ENCODE measurements at places on chromosomes 2 and 18.

DNA sequence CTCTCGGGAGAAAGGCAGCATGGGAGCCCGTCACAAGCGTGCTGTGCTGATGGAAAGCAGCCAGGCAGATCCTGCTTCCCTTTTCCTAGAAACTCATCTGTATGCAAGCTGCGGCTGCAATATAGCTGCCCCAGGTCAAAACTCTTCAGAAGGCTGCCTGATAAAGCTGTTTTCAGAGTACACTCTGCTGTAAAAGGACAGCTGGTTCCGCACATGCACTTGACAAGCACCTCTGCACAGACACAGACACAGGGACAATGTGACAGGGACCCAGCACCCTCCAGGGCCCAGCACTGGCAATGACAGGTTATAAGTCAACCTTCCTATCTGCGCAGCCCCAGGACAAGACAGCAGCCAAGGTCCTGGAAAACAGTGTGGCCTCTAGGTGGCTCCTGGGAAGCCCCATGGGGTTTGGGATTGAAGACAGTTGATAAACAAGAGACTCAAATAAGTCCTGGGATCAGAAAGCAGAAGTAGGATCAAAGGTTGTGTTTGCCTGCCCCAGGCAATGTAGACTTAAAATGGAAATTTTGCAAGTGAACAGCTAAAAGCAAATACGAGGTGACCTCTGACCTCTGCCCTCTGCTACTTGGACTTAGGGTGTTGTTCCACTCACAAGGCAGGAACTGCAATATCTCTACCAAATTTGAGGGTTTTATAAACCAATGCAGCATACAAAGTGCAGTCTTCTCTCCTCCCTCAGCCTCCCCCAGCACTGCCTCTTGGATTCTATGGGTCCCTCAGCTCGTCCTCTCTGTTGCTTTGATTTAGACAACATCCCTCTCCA is 16.9 kb downstream of the SLC66A2 start:
- DNase-seq: no peak

GRCh38 chr2:5538772-5539171 is 153.4 kb upstream of the SOX11 start:
- no peak for DNase-seq

DNA sequence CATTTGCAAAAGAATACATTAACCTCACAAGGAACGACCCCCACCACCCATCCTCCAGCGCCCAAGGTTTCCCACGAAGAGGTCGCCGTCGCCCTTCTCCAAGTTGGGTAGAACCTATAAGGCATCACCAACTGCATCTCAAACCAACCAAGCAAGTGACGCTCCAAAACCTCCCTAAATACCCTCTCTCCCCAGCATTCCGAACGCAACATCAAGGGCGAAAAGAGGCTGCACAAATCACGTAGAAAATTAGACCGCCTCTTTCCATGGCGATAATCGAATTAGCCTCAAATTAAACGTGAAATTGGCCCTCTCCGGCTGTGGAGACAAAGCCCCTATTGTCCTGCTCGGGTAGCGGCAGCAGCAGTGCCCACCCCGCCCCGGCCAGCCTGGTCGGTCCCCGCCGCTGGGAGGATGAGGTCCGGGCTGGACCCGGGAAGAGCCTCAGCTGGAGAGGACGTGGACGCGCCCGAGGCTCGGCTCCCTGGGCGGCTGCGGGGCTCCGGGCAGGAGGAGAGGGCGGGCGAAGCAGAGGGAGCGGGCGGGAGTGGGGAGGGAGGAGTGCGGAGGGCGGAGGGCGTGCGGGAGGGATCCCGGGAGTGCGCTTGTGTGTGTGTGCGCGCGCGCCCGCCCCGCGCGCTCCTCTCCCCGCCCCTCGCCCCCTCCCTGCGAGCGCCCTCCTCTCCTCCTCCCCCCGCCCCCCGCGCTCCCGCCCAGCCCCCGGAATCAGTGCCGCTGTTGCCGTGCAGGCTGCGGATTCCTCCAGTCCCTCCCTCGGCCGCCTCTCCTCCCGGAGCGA is at the start of gene SPTBN1:
Gene SPTBN1 (plus strand): TSS at position 765 of the 799 bp plus-strand sequence. CDS start 70,092 bp downstream, outside the sequence.
- peak; percentile 93 for DNase-seq

GRCh38 chr2:209424199-209424701 is 403 bp downstream of the MAP2 start:
- DNase-seq: peak; percentile 51

DNA sequence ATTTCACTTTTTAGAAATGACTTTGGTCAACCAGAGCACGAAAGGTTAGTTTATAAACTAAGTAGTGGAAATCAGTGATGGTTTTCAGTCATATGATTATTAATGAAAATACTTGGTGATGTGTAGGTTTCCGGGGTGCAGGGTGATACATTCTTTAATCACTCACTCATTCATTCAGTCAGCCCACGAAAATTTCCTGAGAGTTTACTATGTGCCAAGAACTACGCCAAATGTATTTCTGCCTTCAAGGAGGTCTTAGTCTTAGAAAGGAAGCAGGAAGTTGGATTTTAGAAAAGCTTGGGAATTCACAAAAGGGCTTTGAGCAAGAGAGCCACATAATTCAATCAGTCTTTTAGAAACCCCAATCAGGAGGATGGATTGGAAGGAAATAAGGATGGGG is 543.6 kb downstream of the PLCL1 start:
- no peak for DNase-seq

GRCh38 chr18:43442571-43442970 is 165.3 kb upstream of the SYT4 start:
- no peak for DNase-seq

DNA sequence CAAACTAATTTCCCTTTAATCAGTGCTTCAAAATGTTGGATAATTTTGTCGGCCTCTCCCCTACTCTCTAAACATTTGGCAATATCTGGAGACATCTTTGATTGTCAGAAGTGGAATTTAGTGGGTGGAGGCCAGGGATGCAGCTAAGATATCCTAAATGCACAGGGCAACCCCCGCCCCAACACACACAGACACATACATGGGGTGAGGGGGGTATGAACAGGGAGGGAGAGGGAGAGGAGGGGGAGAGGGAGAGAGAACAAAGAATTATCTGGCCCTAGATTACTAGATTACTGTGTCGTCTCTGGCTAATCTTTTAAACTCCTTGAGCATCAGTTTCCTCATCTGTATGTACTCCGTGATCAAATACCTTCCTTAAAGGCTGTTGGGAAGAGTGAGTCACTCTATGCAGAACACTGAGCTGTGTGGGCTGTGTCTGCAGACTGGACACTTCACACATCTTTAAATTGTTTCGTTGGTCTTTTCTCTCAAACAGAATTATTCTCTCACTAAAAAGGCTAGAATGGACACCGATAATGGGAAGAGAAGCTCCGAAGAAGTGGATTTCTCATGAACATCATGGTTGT is 2.9 kb downstream of the RNF149 start:
- no peak for DNase-seq

DNA sequence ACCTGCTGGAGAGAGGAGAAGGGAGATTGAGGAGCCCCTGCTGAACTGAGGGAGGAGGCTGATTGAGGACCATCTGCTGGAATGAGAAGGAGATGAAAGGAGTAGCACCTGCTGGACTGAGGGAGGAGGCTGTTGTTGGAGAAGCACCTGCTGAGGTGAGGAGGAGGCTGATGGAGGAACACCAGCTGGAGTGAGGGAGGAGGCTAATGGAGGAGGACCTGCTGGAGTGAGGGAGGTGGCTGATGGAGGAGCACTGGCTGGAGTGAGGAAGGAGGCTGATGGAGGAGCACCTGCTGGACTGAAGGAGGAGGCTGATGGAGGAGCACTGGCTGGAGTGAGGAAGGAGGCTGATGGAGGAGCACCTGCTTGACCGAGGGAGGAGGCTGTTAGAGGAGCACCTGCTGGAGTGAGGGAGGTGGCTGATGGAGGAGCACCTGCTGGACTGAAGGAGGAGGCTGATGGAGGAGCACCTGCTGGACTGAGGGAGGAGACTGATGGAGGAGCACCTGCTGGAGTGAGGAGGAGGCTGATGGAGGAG is 409.2 kb upstream of the MYT1L start:
- DNase-seq: no peak

DNA sequence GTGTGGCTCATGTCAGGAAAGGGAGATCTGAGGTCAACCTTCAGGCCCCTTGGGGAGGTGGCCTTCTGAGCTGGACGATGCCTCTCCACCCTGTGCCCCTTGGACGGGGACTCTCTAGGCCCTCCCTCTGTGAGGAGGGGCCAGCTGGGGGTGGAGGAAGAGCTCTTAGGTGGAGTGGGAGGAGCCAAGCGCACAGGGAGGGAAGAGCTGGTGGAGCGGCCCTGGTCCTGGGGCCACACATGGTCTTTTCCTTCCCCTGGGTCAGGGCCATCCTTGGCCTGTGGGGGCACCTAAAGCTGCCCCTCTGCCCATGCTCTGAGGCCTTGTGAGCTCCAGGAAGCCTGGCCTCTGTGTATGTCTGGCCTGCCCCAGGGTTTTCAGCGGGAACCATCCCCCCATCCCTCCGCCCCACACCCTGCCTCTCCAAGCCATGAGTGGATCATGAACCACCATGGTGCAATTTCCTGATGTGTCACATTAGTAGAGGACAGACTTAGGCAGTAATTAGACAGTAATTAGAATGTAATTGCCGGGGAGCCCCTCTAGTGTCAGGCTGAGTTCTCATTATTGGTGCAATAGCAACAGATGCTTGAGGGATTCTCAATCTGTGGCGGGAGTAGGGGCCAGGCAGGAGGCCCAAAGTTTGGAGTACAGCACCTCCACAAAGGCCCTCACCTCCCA is 63.0 kb downstream of the GLI2 start:
- DNase-seq: no peak

- no peak for DNase-seq
Measured at GRCh38 chr2:10406016-10406415, 42.1 kb downstream of the ODC1 start.

DNA sequence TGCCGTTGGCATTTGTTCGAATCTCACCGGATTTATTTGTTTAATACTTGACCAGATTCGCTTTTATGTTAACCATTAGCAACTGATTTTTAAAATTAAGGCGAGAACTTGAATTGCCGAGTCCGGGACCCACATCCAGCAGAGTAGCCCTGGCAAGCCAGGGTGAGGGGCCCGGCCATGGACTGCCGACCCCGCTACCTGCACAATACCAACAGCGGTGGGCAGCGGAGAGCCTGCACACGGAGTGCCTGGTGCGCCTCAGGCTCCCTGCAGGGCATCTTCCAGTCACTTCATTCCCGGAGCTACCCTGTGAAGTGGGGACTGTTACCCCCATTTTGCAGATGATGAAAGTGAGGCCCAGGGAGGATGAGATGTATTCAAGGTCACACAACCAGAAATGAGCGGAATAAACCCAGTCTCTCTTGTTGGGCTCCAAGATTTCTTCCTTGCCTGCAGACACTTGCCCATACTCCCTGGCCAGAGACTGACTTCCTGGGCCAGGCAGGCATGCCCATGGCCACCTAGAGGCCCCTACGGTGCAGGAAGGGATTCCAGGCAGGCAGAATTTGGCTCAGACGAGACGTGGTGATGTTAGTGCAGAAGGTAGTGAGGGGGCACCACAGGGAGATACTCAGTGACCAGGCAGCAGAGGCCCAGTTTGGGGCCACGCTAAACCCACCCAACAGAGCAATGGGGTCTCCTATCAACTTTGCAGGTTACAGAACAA is 2.9 kb downstream of the FBLN7 start:
- DNase-seq: no peak

- DNase-seq: no peak
Measured at GRCh38 chr2:152506843-152507242, 171.9 kb downstream of the FMNL2 start.

GRCh38 chr2:138444411-138444810 is 57.2 kb upstream of the SPOPL start:
- DNase-seq: no peak

DNA sequence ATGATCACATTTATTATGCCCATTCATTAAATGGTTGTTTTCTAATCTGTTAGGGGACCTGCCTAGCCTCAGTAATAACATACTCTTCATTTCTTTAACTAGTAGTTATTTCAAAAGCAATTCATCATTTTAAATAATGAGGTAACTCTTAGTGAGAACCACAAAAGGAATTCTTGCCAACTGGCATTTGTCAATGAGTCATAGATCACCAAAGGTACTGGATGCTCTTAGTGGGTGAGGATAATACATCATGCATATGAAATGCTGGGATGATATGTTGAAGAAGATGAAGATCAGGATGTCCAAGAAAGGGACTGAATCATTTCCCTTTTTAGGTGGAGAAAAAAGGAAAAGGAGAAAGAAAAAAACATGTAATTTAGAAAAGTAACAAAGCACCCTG is 826.2 kb upstream of the DDX18 start:
- DNase-seq: no peak

- DNase-seq: no peak
Measured at GRCh38 chr2:132652474-132652873, 17.5 kb downstream of the LYPD1 start.

- no peak for DNase-seq
Measured at GRCh38 chr2:133817680-133818566, 249.7 kb upstream of the NCKAP5 start.

GRCh38 chr2:223697892-223698645 is 95.9 kb upstream of the SCG2 start:
- no peak for DNase-seq

- DNase-seq: no peak
Measured at GRCh38 chr2:217788669-217789002, 214.2 kb downstream of the TNS1 start.

DNA sequence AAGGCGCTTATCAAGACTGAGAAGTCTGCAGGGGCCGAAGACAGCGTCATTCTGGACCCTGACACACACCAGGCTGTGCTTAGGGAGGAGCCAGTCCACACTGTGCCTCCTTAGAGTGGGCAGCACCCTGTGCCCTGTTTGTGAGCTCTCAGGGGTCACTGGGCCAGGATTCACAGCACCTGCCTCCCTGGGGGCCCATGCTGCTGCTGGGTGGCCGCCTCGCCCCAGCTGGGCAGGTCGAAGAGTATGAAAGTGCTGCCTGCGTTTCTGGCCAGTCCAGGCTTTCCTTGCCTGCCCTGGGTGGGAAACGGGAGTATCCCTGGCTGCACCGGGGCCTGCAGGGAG is 15.4 kb upstream of the GPR55 start:
- DNase-seq: no peak

- DNase-seq: peak; percentile 66
Measured at GRCh38 chr2:183081911-183082310, 3.4 kb downstream of the DUSP19 start.

- DNase-seq: no peak
Measured at GRCh38 chr18:59300676-59301285, 17.7 kb downstream of the CPLX4 start.

- DNase-seq: no peak
Measured at GRCh38 chr2:143163499-143163898, 34.3 kb downstream of the ARHGAP15 start.

DNA sequence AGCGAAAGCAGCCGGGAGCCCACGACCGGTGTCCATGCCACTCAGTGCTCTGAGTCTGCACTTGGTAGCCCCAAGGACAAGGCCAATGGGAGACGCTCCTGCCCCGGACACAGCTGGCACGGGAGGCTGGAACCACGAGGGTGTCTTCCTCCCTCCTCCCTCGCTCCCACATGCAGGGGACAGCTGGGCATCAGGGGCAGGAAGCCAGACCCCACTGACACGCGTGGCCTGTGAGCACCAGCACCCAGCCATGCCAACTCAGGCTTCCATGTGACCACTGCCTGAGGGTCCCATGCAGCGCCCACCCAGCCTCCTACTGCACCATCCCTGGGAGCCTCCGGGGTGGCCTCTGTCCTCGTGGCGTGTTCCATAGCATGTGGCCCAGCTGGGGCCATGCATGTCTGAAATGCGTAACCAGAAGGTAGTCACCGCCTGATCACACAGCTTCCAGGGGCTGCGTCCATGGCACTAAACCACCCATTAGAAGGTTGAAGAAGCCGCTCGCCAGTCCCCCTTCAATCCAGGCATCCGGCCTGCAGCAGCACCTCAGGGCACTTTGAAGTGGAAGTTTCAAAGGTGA is 323.2 kb upstream of the SALL3 start:
- no peak for DNase-seq

- no peak for DNase-seq
Measured at GRCh38 chr2:120715353-120715752, 20.3 kb upstream of the GLI2 start.
